Midbrain (tissue), 1 donor: ENCODE measurements at places on chromosomes 2 and 18.

GRCh38 chr18:56891870-56892269 lies 240.7 kb downstream of the WDR7 start:
- DNase-seq: no peak

DNA sequence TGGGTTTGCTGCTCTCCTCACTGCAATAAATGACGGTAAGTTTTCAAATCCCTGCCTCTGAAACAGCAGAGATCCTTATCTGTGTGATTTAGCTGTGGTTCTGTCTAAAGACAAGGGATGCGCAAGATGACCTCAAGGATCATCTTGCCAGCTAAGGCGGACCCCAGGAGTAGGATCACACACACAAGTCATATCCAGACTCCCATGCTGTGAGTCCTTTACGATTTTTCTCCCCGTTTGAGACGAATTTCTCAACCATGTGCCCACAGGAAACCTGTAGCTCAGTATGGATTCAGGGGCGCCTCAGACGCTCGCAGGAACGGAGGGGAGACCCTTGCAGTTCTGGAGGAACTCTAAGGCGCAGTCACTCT lies 11.1 kb upstream of the DCTN1 start:
- no peak for DNase-seq

- DNase-seq: peak; percentile 18
Observed at GRCh38 chr2:21314322-21314835, 190.6 kb downstream of the TDRD15 start.

GRCh38 chr2:9653485-9654271 lies 22.9 kb upstream of the YWHAQ start:
- DNase-seq: peak; percentile 75

GRCh38 chr2:196268538-196269338 lies 97.4 kb upstream of the STK17B start:
- DNase-seq: no peak

DNA sequence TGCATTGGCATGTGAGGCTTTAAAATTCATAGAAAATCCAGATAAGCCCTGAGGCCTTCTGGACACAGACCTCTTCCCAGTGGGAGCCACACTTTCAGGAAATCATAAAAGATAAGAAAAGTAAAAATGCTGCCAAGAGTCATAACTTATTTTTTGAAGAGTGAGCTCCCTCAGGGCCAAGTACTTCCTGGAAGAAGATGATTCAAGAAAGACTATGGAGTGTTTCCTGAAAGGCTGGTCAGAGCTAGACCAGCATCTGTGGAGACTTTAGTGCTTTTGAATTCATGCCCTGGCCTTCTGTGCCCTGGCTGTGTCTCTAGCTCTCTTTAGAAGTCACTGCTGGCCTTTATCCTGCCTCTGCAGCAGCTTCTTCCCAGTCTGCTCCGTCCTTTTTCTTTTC lies 6.4 kb upstream of the XDH start:
- no peak for DNase-seq

GRCh38 chr2:207231967-207232366 lies 66.2 kb upstream of the KLF7 start:
- DNase-seq: no peak

GRCh38 chr2:200408428-200409316 lies 101.2 kb downstream of the KCTD18 start:
- no peak for DNase-seq

DNA sequence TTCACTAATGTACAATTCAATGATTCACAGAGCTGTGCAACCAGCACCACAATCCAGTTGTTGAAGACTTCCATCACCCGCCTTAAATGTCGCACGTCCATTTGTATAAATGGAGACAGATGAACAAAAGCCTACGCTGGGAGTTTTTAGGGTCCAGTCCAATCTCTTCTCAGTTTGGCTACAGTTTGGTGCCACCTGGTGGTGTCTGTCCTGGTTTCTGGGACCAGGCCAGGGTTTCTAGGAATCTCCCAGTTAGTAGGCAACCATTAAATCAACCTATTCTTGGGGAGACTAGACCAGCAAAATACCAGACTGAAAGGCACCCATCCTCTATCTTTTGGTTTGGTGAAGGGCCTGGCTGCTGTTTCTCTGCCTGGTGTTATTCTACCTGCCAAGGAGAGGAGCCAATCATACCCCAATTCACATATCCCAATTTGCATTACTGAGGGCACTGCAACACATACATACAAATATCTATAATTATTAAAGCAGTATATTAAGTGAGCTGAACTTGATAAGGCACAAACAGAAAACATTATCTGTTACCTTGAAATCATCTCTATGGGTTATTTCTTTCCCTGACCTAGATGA lies 3.2 kb upstream of the DDX1 start:
- DNase-seq: peak; percentile 56

DNA sequence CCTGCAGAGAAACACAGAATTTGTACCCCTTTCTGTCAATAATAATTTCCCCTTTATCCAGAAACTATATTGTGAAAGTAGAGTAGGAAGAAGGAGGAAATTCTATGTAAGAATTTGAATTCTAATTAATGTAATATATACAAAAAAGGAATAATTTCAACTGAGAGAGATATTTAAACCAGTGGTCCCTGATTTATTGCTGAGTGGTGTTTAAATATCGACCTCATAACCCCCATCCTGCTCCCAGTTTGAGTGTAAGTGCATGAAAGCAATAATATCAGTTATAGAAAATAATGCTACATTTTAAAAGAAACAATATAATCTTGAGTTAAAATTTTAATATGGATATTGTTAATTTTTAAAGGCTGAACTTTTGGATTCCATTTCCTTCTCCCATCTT lies 286.2 kb upstream of the REG3G start:
- no peak for DNase-seq

DNA sequence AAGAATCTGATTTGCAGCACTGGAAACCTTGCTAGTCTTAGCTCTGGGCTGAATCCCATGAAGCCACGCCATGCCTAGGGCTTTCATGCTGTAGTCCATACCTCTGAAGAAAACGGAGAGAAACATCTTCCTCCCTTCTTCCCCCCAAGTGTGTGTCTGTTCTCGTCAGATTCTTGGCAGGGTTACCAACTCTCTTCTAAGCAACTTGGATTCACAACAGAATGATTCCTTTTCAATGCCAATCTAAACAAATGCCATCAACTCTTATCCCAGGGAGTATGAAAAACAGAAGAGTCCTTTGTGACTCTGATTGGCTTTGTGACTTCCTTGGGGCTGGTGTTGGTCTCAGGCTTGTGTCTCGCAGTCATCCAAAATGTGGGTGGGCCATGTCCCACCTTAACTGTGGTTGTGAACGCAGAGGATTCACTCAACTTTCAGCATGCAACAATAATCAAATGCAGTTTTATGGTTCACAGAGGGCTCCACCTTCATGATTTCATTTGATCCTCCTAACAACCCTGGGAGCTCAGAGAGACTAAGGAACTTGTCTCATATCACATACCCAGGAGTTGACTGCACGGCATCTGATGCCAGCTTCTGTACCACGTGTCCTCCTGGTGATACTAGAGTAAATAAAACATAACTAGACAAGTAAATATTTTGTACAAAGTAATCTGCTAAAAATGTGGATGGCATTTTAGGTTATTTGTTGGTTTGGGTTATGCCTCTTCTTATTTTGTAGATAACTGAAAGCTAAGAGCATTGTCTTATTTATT lies 186.0 kb upstream of the TNP1 start:
- no peak for DNase-seq

DNA sequence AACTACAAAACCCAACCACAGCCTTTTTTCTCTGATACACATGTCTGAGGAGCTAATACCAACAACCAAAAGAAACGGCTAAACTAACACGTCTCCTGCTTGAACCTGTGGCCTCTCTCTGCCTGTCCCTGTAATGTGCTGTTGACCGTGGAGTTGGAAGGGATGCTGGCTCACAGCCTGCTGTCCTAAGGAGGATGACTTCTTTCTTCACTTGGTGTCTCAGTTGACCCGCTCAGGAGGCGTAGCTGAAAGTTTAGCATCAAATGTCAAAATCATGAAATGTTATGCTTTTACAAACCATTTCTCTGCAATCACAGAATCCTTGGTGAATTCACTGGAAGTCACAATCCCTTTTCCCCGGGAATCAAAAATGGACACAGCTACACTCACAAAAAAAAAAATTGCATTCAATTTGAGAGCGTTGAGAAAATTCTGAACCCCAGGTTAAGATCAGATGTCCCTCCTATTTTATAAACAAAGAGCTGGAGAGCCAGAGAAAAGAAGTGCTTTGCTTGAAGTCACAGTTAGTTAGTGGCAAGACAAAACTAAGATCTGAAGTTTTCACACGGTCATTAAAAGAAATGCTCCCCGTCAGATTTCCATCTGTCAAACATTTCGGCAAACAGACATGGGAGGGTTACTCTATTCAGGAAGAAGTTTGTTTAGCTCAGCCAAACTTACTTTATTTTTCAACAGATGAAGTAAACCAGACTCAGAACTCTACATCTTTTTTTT lies 74.3 kb downstream of the IRS1 start:
- DNase-seq: no peak

- peak; percentile 27 for DNase-seq
Observed at GRCh38 chr18:80109676-80110078, 615 bp downstream of the ADNP2 start.

- DNase-seq: no peak
Observed at GRCh38 chr2:1652034-1652790, 92.1 kb downstream of the PXDN start.

DNA sequence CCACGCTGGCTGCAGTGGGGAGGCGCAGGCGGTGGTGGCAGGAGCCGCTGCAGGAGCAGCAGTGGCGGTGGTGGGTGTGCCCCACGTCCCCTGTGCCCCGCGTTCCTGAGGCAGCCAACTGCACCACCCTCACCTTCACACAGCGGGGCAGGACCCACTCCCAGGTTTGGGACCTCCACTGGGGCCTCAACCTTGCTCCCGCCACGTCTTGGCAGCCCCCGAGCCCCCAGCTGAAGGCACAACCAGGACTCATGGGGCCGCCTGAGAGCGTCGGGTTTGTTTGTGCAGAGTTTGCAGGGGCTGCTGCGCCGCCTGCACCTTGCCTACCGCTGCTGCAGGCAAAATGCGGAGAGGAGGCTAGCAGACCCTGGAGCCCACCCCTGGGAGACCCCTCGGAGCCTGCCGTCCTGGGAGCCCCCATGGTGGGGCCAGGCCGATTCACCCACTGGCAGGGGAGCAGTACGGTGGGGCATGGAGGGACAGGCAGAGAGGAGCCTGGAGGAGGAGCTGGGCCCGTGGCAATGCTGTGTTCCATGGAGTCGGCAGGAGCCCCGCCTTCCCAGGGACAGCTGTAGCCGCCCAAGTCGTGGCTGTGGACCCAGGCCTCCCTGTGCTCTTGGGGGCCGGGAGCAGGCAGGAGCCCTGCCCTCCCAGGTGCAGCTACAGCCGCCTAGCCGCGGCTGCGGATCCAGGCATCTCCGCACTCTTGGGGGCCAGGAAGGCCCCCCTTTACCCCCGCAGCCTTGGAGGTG lies 14.7 kb upstream of the EML6 start:
- DNase-seq: no peak

GRCh38 chr2:109438146-109438545 lies 175.6 kb downstream of the SEPTIN10 start:
- DNase-seq: no peak

DNA sequence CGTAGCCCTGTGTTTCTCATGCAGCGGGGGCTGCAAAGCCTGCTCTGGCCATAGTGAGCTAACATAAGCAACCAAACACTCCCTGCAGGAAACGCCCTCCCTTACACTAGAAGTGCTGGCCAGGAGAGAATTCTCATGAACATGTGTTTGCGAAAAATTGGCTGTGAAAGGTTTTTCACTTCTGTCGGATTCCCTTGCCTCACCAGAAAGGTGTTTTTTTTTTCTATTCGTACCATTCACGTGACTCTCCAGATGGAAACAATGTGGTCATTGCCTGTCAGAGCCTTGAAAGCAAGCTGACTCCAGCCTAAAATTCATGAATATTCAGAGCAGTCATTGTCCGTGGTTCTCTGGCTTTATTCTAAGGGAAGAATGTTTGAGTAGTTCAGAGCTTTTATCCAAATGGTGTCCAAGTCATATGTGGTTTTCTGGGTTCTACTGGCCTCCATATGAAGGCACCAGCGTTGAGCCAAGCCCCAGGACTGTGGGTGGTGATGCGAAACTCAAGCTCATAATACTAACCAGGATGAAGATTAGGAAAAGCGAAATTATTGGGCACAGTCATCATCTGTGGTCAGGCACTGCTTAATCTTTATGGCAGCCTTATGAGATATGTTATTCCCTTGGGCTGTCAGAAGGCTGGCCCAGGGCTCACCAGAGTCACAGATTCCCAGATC lies 236.4 kb downstream of the ALPK2 start:
- peak; percentile 14 for DNase-seq

DNA sequence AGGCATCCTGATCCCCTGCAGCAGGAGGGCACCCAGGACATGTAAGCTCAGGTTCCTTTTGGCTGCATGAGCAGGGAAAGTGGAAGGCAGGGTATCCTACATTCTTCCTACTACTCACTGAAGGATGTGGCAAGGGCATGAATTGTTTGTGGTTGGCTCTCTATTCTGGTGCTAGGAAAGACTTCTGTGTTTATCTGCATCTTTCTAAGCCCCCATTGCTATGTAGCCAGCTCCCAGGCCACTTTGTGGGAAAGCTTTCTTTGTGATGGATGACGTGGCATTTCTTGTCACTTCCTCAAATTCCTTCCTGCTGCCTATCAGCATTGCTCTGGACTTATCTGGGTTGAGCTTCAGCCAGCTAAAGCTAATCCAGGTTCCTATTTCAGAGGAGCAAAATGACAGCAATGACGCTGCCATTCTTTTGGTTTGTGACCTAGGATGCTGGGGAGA lies 46.2 kb downstream of the MEIS1 start:
- DNase-seq: no peak

- no peak for DNase-seq
Observed at GRCh38 chr18:8741532-8741931, 36.2 kb downstream of the MTCL1 start.

DNA sequence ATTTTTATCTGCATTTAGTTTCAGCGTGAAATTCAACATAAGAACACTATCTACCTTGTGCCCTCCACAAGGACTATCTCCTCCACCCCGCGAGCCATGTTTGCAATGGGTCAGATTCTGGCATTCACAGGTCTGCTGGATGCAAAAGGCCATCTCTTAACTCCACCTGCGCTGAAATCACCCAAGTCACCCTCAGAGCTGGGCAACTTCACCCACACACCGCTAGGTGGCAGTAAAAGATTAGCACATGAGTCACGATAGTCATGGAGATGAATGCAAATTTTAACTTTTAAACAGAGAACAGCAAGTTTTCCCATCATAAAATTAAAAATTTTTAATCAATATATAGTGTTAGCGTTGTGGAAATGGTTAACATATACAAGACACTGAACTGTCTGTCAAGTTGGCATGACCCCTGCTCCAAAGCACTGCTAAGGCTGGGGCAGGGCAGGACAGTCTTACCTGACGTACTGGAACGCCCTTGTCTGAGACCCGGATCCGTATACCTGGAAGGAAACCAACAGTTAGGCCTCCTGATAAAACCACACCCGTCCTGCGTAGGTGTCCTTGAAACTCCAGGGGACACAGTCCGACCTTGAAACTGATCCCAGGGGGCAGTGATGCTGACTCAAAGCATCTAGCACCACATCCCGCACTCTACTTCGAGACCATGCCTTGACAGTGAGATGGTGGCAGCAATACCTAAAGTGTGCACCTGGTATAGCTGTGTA lies 89.6 kb downstream of the UXS1 start:
- DNase-seq: peak; percentile 64

- DNase-seq: no peak
Observed at GRCh38 chr2:225667445-225667844, 267.9 kb downstream of the NYAP2 start.
